ENCODE measurements at places on chromosomes 5 and 9.
A peak's percentile ranks its signal among the peaks of the same experiment; 100 is the strongest.

DNA sequence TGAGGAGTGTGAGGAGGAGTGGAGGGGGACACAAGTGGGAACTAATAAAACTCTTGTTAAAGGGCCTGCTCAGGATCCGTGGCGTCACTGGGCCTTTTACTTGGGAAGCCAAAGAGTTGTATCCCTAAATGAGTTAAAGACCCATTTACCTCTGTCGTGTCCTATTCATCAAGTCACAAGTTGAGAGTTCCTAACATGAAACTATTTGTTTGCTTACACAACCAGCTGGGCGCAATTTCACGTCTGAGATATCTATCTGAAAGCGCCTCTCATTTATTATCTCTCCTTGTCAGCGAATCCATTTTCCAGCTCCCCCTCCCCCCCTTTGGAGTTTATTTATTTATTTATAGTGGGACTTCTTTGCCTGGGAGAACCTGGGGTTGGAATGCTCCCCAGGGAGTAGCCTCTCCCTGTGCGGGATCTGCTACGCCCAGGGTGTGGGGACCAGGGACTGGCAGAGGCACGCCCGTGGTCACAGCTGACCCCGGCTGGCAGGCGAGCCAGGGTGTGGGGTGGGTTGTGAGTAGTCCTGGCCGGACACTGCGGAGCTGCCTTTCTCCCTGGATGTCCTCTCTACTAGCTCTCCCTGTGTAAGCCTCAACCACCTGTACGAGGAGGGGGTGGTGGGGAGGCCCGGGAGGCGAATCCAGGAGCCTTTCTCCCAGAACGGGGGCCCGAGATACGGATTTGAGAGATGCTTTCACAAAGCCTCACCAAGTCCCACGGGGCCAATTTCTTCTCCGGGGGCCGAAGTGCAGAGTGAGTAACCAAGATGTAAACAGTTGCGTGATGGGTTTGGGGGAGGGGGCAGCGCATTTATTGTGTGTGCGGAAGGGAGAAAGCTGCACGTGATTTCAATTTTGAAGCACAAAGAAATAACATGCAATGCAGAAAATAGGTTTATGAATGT, 15.3 kb downstream of the NR2F1 start:
- DNase-seq: no peak

DNA sequence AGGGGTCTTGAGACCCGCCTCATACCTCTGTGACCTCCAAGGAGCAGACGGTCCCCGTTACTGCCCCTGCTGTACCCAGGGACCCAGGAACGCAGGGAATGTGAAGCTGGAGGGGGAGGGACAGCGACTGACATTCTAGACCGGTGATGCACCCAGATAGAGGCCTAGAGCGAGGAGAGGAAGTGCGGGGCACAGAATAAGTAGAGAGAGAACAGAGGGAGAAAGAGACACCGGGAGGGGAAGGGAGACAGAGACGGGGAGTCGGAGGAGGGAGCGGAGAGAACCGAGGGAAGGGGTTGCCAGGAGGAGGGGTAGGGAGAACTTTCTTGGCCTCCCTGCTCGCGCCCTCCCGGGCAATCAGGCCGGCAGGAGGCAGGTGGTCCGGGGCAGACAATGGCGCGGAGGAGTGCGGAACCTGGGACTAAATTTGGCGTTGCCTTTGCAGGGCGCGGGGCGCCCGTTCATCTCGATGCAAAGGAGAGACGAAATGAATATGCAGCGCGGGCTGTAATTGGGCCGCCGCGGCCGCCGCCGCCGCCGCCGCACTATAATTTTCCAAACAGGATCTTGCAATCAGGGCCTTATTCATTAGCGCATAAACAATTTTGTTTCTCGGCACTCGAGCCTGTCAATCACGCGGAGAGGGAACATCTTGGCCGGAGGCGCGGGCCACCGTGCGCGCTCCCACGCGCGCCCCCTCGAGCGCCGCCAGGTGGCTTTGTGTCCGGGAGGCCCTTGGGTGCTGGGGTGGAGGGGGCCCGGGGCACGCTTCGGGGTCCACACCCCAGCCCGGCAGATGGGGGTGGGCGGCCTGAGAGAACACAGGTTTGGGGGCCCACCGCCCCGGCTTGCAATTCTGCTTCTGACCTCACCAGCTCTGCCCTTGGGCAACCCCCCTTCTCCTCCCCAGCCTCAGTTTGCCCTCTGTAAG, 33.0 kb downstream of the NDUFA8 start:
- peak; percentile 58 for DNase-seq

GRCh38 chr5:30918171-30918570, 275.3 kb upstream of the CDH6 start:
- DNase-seq: peak; percentile 57

DNA sequence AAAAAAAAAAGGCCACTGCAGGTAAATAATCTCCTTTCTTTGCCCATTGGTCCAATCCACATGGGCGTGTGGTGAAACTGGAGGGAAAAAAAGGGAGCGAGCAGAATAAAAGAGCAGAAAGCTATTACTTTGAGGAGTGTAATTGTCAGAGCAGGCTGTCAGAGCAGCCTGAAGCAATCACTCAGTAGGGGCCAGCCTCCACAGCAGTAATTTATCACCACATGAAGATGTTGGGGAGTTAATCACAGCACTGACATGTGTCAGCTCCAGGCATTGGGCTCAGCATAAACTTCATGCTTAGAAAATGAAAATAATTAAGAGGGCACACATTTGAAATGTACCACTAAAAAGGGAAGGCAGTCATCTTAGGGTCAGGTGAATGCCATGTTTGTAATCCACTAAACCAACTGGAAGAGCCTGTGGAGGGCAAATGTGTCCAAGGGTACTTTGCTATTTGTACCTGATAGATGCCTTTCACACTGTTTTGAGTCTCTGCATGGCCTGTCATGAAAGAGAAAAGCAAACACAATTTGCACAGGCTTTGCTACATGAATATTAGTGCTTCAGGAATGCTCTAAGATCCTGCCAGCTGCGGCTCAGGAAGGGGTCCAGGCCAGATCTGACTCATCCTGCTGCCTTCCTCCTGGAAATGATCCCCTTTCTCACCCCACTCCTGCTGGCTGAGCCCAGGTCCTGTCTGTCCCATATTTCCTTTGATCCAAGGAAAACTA, 2.9 kb upstream of the PTGER4 start:
- DNase-seq: no peak

GRCh38 chr9:18136354-18136994, 337.5 kb upstream of the ADAMTSL1 start:
- no peak for DNase-seq

DNA sequence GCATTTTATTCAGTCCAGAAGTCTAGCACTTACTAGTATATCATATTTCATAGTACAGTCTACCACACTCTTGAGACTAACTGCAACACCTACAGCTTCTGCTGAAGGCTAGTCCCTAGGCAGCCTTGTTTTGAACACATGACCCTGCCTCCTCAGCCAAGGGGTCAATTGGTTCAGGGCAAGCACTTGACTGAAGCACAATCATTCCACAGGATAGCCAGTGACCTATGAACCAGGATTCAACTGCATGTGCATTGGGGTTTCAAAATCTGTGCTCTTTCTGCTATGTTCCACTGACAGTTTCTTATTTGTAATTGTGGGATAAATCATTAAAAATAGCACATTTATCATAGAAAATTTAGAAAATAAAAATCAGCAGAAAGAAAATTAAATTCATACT, 186.8 kb downstream of the TMEM161B start:
- DNase-seq: no peak

DNA sequence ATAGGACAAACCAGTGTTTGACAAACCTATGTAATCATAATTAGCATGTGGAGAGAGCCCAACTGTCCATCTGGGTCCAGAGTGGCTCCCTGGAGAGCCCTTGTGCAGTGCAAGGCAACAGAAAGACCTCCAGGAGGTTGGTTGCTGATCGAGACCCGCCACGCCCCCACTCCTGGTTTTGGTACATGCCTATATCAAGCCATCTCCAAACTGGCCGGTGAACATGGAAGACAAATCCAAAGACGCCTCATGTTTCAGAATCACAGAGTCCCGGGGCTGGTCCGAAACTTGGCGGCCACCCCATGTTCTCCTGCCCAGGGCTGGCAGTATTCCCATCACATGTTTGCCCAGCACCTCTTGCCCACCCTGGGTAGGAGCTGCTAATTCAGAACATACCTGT, 140.2 kb downstream of the PAX5 start:
- no peak for DNase-seq

- peak; percentile 98 for DNase-seq
Observed at GRCh38 chr5:177194268-177194667, 60.7 kb downstream of the NSD1 start.

- DNase-seq: no peak
Observed at GRCh38 chr5:89353837-89354551, 471.0 kb upstream of the MEF2C start.

DNA sequence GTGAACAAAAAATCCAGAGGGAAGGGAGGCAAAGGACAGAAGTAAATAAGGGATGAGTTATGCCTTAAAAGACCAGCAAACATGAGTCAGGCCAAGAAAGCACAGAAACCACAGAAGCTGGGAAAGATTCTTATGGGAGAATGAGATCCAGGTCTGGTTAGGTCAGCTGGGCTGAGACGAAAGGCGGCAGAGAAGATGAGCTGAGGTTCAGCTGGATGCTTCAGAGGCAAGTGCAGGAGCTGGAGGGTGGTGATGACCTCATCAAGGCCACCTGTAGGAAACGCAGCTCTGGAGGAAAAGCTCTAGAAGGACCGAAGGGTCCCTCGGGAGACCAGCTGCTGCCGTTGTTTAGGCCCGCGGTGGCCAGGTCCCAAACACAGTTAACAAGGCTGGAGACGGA, 152.0 kb downstream of the MYO10 start:
- peak; percentile 13 for DNase-seq

DNA sequence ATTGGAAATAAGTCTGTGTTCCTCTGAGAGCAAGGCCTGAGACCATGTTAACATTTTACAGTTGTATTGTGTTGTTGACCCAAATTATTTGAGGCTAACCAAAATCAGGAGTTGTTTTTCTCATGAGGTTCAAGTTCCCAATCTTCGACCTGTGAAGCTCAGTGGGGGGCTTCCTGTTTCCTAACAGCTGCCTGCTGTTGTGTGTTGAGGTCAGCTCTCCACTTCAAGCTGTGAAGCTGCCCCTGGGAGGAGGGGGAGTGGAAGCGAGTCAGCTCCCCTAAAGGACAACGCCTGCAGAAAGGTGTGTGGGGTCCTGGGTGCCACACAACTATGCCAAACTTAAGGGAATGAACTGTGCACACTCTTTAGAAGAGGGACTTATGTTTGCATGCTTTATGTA, 295.5 kb downstream of the IRX1 start:
- no peak for DNase-seq

DNA sequence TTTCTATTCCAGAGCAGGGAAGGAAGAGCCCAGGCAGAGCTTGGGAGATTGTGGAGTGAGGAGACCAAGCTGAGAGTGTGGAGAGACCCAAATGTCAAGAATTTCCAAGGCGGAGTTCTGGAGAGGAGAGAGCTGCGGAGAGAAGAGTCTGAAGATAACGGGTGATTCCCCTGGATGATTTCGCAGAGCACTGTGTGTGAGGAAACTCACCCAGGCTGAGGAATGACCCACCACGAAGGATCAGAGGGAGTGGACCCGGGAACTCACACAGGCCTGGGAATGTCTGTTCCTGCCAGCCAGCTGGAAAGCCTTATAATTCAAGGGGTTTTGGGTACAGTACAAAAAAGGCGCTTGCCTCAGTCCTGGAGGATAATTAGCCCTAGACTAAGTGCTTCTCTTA, 94.2 kb downstream of the WNK2 start:
- no peak for DNase-seq

DNA sequence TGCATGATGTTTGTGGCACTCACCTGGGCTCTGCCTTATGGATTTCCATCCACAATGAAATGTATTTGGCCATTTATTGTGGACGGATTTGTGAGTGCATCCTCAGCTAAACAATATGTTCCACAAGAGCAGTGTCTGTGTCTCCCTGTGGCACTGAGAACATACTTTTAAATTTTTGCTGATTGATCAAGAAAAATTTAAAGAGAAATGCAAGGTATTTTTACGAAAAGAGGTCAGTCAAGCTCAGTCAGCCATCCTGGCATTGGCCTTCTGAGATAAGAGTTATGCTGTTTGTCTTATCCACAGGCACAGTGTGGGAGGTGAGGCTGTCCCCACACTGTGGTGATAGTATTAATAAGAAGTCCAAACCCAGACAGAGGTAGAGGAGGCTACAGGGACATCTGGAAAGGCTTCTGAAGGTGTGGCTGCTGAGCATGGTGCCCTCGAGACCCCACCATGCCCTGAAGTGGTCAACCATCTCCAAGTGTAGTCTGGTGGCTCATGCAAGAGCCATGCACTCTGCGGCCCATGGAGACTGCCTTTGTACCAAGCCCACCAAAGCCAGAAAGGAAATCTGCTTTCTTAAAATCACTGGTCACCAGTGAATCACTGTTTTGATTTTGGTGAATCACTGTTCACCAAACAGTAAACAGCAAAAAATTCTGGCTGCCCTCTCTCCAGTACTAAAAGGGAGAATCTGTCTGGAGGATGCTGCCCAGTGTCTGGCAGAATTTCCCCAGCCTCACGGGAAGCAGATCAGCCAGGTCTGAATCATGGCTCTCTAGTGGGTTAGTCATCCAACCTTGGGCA, 28.8 kb downstream of the SPOCK1 start:
- peak; percentile 96 for DNase-seq

GRCh38 chr5:107072967-107073366, 597.8 kb downstream of the EFNA5 start:
- DNase-seq: no peak

GRCh38 chr9:106828070-106828469, 34.9 kb upstream of the ZNF462 start:
- no peak for DNase-seq

DNA sequence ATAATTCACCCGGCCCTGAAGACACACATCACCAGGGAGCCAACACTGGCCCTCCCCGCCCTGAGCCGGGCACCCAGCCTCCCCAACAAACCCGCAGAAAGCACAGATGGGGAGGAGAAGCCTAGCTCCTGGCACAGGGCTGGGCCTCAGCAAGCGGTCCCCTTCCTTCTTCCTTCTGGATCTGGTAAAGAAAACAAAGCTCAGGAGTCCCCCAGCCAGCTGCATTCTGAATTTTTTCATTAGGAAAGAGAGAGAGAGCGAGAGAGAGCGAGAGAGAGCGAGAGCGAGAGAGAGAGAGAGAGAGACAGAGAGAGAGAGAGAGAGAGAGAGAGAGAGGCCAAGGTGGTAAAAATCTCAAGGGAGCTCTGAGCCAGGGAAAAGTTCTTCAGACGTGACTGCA, 195.7 kb downstream of the CRB2 start:
- DNase-seq: no peak

- no peak for DNase-seq
Observed at GRCh38 chr5:174198541-174198940, 153.0 kb downstream of the NSG2 start.

DNA sequence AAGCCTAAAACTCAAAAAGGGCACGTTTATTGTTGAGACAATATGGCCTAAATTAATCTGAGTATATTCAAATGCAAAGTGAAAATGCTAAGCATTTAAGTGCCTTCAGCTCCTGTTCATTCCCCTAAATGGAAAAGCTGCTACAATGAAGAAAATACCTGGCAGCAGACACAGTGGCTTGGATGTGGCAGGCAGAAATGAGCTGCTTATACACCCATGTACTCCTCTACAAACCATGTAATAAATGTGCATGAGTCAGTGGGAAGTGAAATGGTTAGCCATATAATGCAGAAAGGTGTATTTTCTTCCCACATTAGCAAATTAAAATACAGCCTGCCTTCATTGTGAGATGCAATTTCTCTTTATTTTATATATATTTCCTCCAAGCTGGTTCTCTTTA, 859.2 kb upstream of the SEMA6A start:
- DNase-seq: no peak

GRCh38 chr9:127876764-127877562, 512 bp downstream of the AK1 start:
- no peak for DNase-seq

- no peak for DNase-seq
Observed at GRCh38 chr5:131223751-131224386, 40.0 kb upstream of the CDC42SE2 start.

- DNase-seq: no peak
Observed at GRCh38 chr9:6923086-6923485, 165.3 kb downstream of the KDM4C start.

Data from kidney glomerular epithelial cell (primary cell).